H54 (cell line): ENCODE measurements at places on chromosomes 2 and 18.

DNA sequence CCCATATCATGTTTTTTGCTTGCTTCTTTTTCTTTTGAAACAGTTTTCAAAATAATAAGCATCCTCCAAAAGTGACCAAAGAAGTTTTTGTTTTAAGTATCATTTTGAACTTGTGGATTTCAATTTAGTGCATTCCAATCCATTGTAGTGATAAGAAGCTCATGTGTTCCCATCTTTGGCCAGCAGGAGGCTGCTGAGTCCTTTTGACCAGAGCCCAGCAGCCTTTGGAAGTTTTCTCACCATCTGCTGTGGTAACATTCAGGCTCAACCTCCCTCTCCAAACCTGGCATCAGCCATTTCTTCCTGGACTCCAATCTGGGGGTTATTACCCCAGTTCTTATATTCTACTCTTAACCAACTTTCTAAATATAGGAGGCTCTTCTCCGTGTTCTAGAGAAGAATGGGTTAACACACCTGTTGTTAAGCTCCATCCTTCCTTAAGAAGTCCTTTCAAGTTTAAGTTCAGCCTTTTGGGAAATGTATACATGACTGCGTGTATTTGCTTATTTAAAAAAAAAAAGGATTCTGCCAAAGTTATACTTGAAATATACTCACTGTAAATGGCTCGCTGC, 39.0 kb upstream of the MAL start:
- peak; percentile 60 for DNase-seq

- no peak for DNase-seq
Measured at GRCh38 chr18:33924576-33924975, 300.1 kb downstream of the NOL4 start.

DNA sequence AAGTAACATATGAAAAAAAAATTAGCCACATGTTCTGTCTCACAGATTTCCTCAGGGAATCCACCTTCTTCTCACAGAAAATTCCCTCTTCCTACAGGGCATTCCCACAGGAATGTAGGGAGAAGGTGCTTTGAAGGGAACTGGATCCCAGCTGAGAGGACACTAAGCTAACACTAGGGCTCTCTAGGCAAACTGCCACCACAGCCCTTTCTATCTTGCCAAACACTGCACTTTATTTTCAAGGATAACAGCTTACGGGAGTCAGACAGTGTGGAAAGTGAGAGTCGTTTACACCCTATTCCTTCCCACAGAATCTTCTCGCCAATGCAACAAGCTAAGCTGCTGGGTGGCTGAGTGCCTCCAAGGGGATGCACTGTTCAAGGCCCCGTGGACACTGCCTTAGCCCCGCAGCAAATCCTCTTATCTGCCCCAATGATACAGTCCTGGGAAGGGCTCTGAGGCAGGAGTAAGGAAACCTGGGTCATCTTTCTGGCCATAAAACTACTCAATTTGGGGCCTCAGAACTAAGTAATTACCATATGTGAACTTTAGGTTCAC, 76.9 kb downstream of the CCDC93 start:
- DNase-seq = no peak

DNA sequence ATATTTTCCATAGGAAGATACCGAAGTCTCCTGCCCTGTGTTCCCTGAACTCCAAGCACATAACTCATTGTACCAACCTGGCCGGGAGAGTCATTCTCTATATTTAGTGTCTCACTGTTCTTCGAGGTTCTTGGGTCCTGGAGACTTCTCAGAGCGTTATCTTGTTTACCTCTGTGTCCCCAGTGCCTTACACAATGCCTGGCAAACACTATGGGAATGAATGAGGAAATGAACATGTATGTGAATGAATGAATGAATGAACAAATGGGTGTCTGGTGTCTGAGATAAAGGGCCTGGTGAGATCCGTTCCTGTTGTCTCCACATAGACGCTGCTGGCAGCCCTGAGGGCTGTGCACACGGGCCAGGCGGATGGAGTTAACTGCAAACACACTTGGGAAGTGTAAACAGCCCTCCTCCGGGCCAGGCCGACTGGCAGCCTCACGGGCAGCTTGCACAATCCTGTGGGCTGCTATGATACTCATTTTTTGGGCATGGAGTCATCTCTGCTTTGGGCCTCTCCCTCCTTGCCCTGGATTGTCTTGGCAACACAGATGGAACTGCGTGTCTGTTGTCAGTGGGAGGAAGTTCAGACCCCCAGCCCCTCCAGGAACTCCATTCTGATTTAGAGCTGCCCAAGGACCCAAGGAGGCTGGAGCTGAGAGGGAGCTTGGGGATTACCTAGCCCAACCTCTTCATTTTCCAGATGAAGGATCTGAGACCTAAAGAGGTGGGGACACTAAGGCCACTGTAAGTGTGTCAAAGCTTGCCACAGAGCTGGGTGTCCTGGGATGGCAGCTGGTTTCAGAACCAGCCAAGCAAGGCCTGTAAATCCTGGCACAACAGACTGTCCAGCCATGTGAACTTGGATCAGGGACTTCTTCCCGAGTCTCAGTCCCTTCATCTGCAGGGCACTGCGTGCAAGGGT, 124.4 kb downstream of the INHBB start:
- DNase-seq = peak; percentile 73

DNA sequence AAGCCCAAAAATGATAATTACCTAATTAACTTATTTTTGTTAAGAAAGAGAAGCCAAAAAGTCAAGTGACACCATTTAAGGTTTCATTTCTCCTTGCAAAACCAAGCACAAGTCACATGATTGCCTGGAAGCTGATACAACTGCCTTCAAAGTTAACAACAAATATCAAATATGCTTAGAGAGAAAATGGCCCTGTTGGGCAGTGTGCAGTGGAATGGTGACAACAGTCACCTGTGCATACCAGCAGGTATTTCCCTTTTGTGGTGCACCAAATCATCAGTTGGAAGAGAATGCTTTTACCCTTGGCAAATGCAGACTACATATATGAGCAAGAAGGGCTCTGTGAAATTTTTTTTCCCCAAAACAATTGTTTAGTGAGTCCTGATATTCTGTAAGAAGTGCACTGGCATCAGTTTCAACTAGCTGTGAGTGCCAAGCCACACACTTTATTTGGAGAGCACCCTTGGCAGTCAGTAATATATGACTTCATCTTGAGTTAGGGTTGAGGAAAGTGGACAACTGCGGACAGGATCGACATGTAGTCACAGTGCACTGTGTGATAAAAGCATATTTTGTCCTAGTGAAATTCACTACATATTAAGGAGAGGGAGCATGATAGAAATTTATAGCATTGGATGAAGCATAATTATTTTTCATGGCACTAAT, 74.9 kb upstream of the DOCK10 start:
- DNase-seq = no peak

- no peak for DNase-seq
Measured at GRCh38 chr2:223724861-223725260, 112.5 kb downstream of the AP1S3 start.

DNA sequence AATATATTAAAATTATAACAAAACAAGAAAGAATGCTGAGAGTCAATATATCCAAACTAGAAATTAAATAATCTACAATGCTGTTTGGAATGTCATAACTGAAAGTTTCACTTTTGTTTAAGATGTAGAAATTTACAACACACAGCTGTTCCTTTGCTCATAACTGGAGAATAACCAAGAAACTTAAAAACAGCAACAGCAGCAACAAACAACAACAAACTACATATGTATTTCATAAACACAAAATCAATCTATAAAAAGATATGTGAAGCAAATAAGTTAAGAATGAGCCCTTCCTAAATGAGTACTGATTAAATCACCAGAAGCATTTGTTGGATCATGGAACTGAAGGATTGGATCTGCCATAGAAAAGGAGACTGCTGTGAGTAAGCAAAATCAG, 456.5 kb upstream of the ZNF804A start:
- DNase-seq = no peak

- no peak for DNase-seq
Measured at GRCh38 chr18:28193177-28193778, 16.3 kb upstream of the CDH2 start.

- no peak for DNase-seq
Measured at GRCh38 chr18:49071317-49071716, 120.6 kb upstream of the SMAD7 start.

DNA sequence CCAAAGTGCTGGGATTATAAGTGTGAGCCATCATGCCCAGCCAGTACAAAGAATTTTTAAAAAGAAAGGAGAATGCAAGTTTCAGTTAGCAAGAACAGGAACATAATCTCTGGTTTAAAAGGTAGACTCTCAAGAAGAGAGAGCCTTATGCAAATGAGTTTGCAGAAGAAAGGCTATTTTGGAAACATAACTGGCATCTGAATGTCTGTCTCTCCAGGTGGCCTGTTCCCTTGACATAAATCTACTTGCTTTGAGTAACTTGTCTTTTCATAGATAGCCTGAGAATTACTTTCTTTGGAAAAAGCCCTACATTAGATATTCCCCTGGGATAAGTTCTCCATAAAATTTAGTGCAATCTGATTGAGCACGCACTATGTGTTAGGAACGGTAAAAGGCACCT, 109.6 kb downstream of the ICOS start:
- no peak for DNase-seq

DNA sequence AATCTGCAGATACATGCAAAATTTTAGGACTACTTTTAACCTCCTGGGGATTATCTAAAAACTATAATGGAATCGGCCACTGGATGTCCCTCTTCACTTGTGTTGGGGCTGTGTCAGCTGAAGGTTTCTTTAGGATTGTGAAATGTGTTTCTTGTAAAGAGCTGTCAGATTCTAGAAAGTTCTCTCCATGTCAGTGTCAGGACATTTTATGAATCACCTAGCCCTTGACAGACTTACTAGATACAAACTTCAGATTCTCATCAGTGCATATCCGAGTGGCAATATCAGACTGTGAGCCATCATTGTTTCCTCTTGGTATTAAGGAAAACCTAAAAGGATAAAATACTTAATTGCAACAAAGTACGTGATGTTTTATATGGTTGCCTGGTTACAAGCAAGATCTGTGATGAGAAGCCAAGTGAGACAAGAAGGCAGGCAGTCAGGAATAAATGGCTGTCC, 107.3 kb downstream of the CPS1 start:
- DNase-seq = no peak

DNA sequence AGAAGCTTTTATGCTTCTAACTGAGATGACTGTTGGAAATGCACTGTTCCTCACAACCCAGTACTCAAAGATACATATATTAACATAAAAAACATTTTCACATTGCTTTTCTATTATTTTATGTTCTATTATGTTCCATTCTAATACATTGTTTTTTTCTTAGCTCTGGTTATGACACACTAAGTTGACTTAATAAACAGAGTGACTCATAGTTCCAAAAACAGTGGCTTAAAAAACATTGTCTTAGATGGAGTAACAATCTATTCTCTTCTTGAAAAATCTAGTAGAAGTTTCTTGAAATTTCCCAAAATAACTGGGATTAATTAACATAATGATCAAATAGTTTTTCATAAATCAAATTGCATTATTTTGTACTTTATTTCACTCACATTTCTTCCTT, 328.2 kb upstream of the LRATD1 start:
- no peak for DNase-seq

DNA sequence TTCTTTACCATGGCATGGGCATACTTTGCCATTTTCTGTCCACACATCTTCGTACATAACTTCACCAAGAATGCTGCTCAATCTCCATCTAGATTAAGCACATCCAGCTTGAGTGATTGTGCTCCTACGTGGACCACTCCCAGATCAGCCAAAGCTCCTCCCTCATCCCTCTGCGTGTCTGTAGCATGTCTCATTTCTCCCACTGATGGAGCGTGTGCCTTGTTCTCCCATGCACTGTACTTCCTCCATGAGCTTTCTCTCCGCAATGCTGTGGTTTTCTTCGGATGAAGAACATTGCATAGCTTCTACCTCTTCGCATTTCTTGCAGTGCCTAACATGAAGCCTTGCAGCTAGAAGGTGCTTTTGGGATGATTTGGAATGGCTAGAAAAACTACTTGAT, 13.5 kb downstream of the CCL20 start:
- DNase-seq = no peak

DNA sequence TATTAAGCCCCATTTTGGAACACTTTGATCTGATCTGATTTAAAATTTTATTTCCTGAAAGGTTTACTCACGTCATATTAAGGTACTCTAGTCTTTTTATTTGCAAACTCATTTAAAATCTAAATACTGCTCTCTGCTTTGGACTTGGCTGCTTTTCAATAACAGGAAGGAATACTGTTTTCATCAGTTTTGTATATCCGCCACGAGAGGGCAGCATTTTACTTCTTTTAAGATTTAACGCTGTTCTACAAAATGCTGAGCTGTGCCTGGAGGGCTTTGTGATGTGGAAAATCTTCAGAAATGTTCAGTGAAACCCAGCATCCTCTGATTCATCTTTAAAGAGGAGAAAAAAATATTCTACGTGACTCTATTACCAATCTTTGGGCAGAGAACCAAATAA, 37.5 kb upstream of the SLC38A11 start:
- peak; percentile 12 for DNase-seq

GRCh38 chr2:57080035-57080434, 896.2 kb downstream of the CCDC85A start:
- DNase-seq = no peak

DNA sequence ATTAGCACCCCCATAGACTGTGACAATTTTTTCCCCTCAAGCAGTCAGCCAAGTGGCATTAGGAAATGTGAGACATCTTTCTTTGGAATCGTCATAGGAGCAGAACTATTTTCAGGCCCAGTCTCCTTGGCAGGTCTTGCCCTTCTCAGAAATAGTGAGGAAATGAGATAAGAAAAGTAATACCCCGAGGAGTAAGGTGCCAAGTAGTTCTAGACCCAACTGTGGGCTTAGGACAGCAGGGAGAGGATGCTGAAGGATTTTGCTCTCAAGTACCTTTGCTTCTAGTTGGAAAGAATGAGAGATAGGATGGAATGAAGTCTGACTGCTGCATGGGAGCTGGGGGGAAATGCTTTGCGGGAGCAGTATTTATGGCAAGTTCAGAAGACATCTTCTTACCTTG, 31.8 kb downstream of the PRKCE start:
- DNase-seq = no peak

- no peak for DNase-seq
Measured at GRCh38 chr18:23387265-23387664, 65.8 kb upstream of the RIOK3 start.

DNA sequence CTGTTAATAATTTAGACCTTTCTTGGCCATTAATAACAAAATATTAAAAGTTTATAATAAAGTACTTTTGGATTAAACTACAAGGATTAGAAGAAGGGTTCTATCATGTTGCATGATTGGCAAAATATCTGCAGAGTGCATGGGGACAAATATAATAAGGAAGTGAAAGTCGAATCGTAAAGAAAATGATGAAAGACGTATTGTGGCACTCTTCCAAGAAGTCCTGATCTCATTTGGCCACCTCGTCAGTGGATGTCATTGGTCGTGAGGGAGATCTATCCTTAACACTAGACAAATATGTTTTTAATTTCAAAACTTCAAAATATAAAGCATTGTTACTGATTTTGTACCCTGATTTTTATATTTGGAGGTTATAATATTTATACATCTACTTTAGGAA, 197.7 kb upstream of the STON1 start:
- DNase-seq = no peak

DNA sequence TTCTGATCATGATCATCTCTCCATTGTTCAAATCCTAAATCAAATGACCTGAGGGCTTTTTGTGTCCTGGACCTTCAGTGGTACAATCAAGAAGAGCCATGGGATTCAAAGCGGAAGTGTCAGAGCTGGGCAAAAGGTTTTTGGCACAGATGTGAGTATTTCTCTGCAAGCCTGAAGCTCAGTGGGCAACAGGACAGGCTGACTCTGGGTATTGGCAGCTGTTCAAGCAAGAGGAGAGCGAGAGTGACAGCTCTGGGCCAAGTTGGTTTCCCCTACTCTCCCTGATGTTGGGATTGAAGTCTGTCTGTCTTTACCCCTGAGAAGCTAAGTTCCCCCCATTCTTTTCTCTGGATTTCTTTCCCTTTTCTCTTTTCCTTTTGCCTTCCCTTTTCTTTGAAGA, 33.3 kb downstream of the DSEL start:
- no peak for DNase-seq

GRCh38 chr2:60519231-60519863, 34.1 kb downstream of the BCL11A start:
- DNase-seq = no peak
